ENCODE measurements at places on chromosomes 12 and 14. TPM values are rescaled to one million over a fixed set of nuclear protein-coding genes. Genes with fewer than 3 reads are reported as not detected.

Gene TAS2R8
- total RNA-seq: not detected

Gene GAS2L3
- 7.4 TPM for total RNA-seq

Gene PLEKHG7
- total RNA-seq: not detected

Gene TBX5
- total RNA-seq: not detected

Gene RAB15
- 22.0 TPM for total RNA-seq

Gene OR4K17
- not detected for total RNA-seq

Gene SDR9C7
- not detected for total RNA-seq

Gene DHH
- not detected for total RNA-seq

Gene RNASE3
- total RNA-seq: not detected

Gene MYF5
- total RNA-seq: not detected

Gene CFAP251
- 1.5 TPM for total RNA-seq

Gene LIN52
- 4.5 TPM for total RNA-seq

Gene PROX2
- total RNA-seq: not detected

Gene BBOF1
- 3.7 TPM for total RNA-seq

Gene ZNF268
- total RNA-seq: 11.7 TPM

Gene KRT79
- not detected for total RNA-seq

Gene AHSA1
- 280 TPM for total RNA-seq

Gene WSCD2
- not detected for total RNA-seq

Gene LBHD2
- not detected for total RNA-seq

Gene DCAF4
- total RNA-seq: 25.3 TPM

Gene CD4
- total RNA-seq: not detected

Gene VRTN
- not detected for total RNA-seq

Gene SDS
- total RNA-seq: 1.1 TPM

Gene C12orf54
- total RNA-seq: not detected

Gene PAPOLA
- total RNA-seq: 81.2 TPM

Gene GPR65
- total RNA-seq: not detected

Gene GYS2
- not detected for total RNA-seq

Gene TMEM229B
- 0.23 TPM for total RNA-seq

Gene USP44
- total RNA-seq: 0.07 TPM

All from A549 treated with GW870086 at 1 μM for 4 hours (cell line).